ENCODE measurements at places on chromosomes 1 and 21.

DNA sequence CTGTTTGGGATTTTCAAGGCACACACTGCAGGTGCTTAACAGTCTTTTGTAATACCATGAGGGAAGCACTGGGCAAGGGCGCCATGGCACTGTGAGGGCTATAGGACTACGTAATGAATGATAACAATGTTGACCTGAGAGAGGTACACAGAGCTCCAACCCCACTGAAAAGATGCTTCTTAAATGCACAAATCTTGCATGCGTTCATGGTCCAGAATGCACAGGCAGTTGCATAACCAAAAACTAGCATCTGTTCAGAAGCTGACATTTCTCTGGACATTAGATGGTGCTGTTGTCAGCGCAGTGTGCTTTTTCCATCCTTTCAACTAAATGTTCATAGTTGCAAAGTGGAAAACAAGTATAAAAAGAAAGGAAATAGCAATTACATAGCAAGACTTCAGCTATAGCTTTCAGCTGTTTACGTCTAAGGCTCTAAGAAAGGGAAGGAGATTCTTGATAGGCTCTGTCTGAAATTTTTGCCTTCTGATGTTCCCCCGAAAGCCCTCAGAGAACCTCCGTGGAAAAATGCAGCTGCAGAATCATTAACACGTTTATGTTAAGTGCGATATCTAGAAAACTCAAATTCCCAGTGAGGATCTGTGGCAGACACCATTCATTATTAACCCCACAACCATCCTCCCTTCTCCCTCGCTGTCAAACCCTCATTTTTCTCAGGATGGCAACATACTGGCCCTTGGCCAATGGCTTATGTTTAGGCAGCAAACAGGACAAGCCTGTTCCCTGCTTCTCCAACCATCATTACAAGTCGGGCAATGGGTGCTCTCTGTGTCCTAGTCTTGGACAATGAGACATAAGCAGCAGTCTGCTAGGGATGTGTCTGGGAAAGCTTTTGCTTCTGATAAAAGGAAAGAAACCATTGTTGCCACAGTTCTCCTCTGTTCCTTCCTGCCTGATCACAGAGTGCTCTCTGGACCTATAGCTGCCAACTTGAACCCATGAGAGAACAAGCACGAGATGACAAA, 8.2 kb upstream of the TARBP1 start:
- no peak for DNase-seq

DNA sequence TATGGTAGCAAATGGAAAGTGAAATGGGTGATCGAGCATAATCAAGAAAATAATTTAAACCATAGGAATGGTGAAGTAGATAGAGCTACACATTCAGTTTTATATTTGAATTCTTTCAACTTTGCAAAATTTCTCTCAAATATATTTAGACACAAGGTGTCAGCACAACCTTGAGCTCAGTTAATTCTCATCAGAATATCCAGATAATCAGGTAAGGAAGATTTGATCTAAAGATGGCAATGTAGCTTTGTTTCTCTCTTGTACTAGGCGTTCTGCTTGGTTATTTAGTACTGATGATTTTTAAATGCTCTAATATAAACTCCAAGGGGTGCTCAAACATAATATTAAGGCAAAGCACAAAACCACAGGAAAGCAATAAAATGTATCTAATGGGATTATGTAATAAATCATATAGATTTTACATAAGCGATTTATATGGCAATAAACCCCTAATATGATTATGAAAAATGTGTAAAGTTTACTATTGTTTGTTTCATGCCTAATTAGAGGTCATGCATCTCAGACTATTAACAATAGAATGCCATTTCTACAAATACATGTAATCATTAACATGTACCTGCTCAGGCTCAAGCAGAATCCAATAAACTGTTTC, 32.4 kb upstream of the SERTAD4 start:
- DNase-seq = no peak

DNA sequence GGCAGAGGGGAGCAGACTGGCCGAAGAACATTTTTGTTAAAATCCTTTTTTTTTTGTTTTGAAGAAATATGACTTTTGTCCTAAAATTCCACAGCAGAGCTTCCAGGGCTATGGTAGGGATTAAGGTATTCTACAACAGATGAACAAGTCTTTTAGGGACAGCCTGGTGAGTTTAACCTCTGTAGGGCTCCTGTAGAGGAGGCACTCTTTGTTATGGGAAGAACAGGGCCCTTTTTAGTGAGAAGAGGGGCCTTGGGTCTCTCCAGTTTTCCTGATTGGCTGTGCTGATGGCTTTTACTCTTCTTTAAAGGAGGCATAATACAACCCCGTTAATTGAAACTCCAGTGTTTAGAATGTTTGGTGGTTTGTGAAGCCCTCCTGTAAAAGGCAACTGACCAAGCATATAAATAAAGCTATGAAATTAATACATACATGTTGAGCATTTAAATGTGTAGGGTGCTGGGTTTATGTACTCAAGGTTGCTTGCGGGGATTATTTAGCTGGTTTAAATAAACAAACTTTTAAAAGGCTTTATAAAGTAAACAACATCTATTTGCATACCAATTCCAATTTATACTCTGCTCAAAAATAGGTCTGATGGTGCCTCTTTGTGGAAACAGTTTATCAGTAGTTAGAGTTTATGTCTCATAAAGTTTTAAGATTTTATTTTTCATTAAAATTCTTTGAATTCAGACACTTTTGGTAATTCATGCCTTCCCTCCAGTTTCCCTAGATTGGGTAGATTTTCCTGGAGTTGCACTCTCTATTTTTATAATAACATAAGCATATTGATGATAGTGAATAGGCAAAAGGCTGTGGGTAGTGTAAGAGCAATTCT, 46.5 kb downstream of the PBX1 start:
- no peak for DNase-seq

- DNase-seq = no peak
These were observed 56.6 kb downstream of the LAMC1 start for GRCh38 chr1:183079712-183080388.

- DNase-seq = no peak
These were observed 3.2 kb downstream of the RNF187 start for GRCh38 chr1:228490120-228491078.

- DNase-seq = peak; percentile 37
These were observed 18.7 kb upstream of the AK2 start for GRCh38 chr1:33055210-33056008.

- no peak for DNase-seq
These were observed 27.2 kb upstream of the CSF1 start for GRCh38 chr1:109883248-109883955.

- DNase-seq = no peak
These were observed 1.1 kb upstream of the KNCN start for GRCh38 chr1:46552357-46553237.

- no peak for DNase-seq
These were observed 230.1 kb downstream of the BARHL2 start for GRCh38 chr1:90486996-90487395.

- no peak for DNase-seq
These were observed 304.5 kb downstream of the TTLL7 start for GRCh38 chr1:83694449-83694848.

- DNase-seq = no peak
These were observed 33.2 kb upstream of the BSDC1 start for GRCh38 chr1:32427264-32427963.

DNA sequence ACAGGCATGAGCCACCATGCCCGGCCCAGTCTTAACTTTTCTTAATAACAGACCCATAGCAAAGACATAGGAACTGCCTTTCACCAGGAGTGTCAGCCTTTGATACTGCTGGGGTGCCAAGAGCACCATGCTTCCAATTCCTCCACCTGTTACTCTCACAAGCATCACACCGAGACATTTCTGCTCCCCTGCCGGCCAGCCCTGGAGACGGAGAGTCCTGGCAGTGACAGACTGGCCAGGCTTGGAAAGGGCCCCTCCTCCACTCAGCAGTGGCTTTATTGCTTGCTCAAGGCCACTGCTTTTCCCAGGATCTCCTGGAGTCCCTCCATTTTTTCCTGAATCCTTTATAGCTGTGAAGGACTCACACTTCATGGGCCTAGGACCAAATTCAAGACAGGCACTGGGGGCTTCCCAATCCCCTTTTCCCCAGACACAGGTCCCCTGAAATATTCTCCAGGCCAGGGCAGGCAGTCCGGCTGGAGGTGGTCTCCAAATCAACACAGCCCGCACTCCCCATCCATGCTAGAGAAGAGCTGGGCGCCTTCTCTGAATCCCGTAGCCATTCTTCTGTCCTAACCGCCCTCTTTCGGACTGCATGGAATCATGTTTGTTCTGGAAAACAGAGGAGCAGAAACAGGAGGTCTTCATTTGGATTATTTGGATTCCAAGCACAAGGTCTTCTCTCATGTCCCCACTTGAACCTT, 25.5 kb upstream of the PTPRF start:
- DNase-seq = no peak

Data from bone marrow (tissue), 2 donors.